ENCODE measurements at places on chromosomes 12 and 14.

DNA sequence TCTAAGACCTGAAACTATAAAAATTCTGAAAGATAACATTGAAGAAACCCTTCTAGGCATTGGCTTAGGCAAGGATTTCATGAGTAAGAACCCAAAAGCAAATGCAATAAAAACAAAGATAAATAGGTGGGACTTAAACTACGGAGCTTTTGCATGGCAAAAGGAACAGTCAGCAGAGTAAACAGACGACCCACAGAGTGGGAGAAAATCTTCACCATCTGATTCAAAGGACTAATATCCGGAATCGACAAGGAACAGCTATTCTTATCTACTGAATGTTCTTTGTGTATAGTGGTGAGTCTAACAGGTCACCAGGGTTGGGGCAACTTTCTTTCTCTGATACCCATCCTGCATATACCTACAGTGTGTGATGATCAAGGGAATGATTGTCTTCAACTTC lies 198.6 kb downstream of the CCDC91 start:
- DNase-seq: no peak

DNA sequence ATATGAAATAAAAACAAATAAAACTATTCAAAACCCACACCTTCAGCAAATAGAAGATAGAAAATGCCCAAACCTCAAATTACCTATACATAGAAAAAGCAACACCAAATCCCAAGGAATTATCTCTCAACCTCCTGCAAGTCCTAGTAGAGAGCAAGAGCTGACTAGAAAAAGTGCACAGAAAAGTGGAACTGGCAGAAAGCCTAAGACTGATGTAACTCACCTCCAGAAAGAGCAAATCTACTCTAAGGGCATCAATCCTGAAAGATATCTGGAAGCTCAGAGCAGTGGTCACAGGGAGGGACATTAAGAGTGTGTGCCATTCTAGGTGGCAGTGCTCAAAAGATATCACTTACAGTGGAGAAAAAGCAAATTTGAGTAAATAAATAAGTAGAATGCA lies 62.1 kb upstream of the PLEKHG7 start:
- DNase-seq: no peak

GRCh38 chr14:65866886-65867285 lies 454.4 kb downstream of the FUT8 start:
- DNase-seq: no peak

DNA sequence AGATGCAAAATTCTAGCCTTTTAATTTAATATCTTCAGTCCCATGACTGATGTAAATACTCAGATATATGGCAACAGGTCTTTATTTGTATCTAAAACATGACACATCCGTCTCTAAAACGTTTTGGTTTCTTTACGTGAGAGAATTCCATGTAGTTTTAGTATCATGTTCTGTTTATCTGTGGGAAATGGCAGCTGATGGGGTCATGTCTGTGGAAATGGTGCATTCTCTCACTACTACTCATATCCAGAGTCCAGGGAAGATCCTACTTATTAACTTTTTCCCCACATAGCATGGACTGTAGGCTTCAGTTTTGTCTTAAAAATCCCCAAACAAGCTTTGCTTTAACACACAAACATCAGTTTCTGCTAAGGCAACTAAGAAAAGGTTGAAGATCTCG lies 53.8 kb downstream of the SPTLC2 start:
- DNase-seq: no peak

DNA sequence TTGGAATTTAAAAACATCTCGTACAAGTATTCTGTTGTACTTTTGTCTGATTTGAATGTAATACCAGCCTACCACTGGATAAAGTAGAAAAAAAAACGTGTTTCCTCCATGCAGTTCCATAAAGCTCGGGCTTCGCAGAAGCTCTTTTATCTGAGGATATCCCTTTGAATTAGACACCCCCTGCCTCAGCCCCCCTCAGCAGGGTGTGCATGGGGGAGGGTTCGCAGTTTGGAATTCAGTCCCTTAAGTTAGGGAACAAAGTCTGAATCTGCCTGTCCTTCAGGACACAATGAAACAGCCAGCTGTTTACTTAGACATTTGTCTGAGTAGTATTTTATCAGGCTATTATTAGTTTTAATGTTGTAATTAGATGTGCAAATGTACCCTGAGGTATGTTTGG lies 234.0 kb upstream of the CAND1 start:
- no peak for DNase-seq
